ENCODE measurements at places on chromosomes 5 and 9.

DNA sequence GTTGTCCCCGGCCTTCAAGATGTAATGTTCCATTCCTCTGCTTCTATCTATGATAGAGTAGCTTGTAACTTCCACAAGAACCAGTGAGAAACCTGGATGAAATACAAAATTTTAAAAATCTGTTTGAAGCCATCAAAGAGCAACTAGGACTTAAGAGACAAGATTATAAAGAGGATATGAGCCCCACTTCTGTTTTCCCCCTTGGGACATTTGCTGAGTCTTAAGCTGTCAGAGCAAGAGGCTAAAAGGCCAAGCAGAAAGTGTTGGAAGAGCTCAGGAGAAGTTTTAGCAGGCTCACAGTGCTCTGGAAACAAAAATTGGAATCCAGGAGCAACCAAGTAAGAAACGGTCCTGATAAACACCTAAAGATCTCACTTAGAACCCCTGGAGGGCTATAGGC, 76.1 kb downstream of the ADRB2 start:
- DNase-seq, result no peak

- DNase-seq, result no peak
Measured at GRCh38 chr5:61673007-61673735, 341.1 kb downstream of the ZSWIM6 start.

DNA sequence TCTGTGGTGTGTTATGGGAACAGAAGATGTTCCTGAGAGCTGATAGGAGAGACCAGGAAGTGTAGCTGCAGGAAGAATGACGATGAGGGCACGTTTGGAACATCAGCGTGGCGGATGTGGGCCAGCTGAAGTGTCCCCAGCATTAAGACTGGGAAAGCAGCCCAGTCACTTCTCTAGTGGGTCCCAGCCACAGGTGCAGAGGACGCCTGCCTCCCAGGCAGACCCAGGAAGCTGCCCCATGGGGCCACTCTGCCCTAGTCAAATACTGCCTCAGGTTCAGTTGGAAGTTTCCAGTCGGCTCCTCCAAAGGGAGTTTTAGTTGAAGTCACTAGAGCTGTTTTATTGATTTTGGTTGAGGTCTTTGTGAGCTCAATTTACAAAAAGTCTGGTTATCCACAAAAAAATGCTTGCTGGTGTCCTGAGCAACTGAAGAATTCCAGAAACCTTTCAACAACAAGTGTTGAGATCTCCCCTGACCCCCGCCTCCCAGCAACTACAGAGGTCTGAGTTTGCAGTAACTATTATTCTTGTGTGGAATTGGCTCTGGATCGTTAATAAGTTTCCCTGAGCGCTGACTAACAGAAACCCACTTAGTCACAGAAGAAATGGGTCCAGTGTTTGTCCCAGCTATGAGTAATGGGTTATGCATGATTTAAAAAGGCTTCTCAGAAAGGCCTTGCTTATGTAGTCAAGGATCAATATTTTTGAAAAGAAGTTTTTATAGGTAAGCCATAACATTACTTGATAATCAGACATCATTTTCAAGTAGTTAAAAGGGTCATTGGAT, 294.1 kb downstream of the FANCC start:
- DNase-seq, result no peak

DNA sequence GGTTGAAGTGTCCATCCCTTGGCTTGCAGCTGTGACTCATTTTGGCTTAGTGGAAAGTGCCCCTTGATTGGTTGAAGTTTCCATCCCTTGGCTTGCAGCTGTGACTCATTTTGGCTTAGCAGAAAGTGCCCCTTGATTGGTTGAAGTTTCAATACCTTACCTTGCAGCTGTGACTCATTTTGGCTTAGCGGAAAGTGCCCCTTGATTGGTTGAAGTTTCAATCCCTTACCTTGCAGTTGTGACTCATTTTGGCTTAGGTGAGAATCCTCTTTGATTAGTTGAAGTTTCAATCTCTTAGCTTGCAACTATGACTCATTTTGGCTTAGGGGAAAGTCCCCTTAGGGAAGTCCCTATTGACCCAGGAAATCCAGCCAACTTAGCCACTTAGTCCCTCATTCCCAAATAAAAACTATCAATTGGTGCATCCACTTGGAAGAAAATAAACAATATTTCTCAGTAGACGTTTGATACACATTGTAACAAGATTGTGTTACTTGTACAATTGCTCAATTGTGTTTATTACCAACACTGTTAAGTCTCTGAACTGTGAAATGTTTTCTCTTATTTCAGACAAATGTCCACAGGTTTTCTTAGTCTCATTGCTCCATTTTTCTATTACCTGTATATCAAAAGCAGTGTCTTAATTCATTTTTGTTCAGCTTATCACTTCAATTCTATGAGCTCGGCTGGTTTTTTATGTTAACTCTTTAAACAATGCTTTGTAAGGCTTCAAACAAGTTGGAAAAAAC, 2308.8 kb upstream of the ACO1 start:
- DNase-seq, result peak; percentile 5

DNA sequence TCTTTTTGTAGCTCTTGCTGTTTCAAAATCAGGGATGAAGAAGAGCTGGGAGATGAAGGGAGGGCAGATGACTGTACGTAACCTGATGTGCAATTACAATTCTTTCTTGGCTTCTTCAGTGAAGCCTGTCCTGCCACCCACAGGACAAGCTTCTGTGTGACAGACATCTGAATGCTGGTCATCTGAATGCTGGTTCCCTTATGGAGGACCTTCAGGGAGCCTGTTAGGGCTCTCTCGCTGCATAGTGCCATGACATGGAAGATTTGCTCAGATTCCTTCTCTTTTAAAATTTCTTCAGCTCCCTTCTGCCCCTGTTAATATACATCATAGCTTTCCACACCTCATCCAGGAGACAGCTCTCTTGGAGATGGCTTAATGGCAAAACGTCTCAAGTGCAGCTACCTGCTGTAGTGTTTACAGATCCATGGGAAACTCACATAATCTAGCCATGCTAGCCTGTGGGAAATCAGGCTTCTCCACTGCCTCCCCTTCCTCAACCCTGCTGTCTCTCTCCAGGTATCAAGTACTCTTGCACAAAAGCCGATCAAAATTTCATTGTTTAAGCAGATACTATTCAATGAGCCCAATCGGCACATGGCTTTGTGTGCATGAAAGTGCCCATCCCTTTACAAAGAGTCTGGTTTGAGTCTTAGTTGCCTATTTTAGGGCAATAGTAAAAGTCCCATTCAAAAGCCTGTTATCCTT, 134.6 kb downstream of the RAB3C start:
- DNase-seq, result no peak

DNA sequence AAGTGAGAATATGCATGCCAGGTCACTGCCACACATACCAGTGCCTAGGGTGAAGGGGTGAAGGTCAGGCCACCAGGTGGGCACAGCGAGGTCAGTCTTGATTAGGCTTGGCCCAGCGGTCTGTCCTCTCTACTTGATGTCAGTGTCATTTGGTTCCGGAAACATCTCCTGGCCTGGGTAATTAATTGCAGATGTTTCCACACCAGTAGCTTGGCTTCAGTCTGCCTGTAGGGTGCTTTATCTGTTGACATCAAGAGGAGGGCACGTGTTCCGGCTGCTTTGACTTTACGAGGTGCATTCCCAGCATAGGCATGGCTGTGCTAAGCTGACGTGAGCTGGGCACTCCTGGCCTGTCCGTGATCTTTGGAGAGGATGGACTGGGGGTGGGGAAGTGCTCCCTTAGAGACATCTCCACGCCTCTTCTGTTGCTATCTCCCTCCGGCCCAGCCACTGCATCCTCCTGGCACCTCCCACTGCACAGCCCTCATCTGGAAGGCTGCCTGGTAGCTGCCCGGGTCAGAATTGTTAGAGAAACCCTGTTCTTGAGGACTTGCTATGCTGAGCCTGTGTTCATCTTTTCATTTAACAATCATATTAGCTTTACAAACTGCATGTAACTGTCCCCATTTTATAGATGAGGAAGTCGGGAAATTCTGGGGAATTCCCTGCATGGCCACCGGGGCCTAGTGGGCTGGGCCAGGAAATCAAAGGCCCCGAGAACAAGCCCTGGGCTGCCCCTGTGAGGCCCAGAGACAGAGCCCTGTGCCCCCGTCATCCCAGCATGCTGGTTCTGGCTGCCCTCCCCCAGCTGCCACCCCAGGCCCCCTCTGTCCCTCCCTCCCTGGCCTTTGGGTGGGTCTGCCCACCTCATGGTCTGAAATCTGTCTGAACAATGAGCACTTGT, 29.1 kb downstream of the JADE2 start:
- DNase-seq, result peak; percentile 66

GRCh38 chr5:38433160-38433861, 123.1 kb downstream of the LIFR start:
- DNase-seq, result no peak

DNA sequence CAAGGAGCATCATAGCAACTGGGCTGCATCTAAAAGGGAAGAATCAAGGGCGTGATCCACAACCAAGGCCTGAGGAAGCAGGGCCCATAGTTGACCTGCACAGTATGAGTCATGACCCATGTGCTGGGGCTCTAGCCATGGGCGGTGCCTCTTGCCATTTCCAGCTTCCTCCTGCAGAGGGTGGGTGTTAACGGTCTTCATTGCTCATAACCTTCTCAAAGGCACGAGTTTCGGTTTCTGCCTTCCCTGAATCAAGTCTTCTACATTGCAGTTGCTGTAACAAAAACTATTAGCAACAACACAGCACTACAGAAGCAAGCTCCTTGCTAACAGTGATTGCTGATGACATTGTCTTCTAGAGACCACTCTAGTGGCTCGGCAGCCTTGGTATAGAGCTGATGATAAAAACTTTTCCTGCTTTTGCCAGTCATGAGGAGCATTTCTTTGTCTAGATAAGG, 66.9 kb downstream of the CTSL start:
- peak; percentile 48 for DNase-seq

DNA sequence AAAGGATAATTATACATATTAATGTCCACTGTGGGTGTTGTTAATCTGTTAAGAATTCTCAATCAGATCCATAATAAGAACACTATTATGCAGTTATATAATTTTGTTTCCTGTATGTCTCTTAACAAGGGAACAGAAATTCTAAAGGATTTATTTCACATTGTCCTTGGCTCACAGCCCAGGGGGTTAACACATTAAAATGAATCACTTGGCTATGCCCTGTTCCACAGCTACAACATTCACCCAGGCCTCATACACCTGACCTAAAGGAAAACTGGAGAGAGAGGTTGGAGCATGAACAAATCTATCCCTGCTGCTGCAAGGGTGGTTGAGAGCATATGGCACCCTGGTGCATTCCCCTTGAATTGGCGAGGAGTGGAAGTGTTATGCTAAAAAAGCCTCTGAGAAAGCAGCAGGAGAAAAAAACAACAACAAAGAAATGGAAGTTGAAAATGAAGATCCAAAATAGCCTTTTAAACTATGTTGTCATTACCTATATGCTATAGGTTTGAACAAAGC, 116.0 kb downstream of the KCNN2 start:
- DNase-seq, result no peak

DNA sequence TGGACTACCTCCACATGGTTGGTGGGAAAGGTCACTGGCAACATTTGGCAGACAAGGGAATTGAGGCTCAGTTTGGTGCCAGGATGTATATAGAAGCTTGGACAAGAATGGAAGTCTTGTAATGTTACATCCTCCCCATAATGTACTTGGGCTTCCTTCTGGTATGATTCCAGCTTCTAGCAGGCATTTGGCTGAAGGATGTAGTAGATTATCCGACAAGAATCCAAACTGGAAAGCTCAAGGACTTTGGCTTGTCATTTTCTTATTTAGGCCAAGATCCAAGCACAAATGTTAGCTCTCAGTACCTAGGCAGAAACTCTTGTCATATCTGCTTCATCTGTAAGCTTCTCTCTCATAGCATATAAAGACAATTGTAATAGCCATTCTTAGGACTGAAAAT, 209.1 kb downstream of the MAPKAP1 start:
- DNase-seq, result no peak

GRCh38 chr5:177526791-177527190, 10.0 kb upstream of the DDX41 start:
- DNase-seq, result no peak

DNA sequence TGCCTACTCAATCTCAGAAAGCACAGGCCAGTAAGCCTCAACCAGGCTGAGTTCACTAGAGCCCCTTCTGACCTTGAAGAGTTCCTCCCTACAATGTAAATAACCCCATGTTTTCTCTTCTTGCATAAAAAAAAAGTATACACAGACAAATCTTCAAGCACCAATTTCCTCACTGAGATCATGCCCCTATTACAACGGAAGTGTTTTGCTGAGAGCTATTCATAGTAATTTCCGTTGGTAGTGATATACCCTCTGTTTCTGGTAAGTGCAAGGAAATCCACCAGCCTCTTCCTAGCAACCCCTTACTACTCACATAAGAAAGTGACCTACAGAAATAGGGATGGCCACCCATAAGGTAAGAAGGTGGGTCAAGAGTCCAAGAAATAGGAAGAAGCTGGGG, 76.4 kb upstream of the TARS1 start:
- no peak for DNase-seq

GRCh38 chr9:69265891-69266290, 59.1 kb upstream of the ENTREP1 start:
- DNase-seq, result no peak
